Epithelial cell of esophagus (primary cell): ENCODE measurements at places on chromosomes 1 and 21.

DNA sequence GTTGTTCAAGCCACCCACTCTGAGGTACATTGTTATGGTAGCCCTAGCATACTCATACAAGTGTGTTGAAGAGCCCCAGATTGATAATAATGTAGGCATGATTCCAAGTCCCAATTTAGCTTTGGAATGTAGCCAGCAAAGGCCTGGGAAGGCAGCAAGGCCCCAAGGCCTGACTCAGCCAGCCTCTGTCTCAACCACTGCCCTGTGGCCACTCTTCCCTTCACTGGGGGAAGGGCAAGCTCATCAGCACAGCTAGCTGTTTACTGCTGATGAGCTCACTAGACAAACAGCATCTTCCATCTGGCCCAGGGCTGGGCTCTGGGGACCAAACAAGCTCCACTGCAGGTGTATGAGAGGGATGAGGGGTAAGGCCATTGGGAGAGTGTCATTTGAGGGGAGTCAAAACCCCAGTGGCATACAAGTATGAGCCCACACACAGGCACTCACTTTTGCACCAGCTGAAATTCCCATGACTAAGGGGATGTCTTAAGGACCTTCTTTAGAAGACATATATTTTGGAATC lies 2.2 kb upstream of the IRF6 start:
- peak; percentile 99 for DNase-seq

- DNase-seq: no peak
Observed at GRCh38 chr1:228838717-228839500, 103.6 kb downstream of the RHOU start.

- no peak for DNase-seq
Observed at GRCh38 chr1:154846565-154847442, 23.3 kb downstream of the KCNN3 start.

DNA sequence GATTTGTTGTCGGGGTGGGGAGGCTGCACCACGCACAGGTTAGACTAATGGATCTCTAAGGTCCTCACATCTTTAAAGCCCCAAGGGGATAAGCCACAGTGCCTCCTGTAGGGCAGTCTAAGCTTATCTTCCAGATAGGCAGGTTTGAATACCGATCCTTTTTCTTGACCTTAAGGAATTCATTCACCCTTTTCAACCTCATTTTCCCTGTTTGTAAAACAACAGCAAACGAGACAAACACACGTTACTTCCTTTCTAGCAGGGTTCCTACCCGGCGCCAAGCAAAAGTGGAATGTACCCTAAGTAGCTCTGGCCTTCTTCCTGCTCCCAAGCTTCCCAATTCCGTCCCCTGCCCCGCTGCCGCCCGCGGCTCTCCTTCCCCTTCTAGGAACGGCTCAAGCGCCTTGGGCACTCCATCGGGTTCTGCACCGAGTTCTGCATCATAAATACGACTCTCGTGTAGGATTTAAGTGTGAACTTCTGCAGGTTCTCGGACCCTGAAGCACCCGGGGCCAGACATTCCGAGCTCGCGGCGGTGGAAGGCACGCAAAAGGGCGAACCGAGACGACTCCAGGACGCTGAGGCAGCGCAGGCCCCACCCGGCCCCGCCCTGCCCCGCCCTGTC lies 548 bp upstream of the CDC20 start:
- peak; percentile 61 for DNase-seq

- DNase-seq: peak; percentile 36
Observed at GRCh38 chr21:14321042-14321441, 61.9 kb downstream of the HSPA13 start.

DNA sequence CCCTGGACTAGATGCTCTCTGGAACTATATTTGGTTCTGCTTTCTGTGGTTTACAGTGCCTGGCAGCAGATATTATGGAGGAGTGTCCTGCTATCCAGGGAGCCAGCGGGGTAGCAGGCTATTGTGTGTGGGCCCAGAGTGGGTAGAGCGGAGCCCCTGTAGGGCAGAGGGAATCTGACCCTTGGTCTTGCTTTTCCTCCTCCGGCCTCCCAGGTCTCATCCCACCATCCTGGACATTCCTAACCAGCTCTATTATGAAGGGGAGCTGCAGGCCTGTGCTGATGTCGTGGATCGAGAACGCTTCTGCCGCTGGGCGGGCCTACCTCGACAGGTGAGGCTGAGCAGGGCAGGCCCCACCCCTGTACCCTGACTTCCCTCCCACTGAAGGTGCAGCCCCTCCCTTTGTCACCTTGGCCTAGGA lies 9.1 kb downstream of the RHOC start:
- no peak for DNase-seq

DNA sequence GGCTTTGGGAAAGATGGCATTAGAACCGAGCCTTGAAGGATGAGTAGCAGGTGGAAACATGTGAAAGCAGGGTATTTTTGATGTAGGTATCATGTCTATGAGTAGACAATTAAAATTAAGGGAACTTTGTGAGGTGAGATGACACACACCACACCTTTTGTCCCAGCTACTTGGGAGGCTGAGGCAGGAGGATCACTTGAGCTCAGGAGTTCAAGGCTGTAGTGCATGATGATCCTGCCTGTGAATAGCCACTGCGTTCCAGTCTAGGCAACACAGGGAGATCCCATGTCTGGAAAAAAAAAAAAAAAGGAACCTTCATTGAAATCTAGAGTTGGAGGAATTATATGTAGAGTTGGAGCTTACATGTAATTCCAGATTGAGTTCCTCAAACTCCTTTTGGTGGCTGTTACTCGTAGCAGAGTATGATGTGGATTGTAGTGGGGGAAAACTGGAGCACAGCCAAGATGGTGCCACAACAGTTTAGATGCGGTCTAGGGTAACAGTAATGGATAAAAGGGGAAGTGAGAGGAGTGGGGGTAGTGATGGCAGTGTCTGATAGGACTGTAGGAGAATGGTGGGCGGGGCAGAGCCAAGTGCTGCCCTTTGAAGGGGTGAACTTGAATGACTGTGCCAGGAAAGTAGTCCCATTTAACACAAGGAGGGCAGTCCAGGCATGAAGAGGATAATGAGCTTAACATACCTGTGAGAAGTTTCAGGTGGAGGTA lies 17.4 kb downstream of the AK4 start:
- DNase-seq: no peak

DNA sequence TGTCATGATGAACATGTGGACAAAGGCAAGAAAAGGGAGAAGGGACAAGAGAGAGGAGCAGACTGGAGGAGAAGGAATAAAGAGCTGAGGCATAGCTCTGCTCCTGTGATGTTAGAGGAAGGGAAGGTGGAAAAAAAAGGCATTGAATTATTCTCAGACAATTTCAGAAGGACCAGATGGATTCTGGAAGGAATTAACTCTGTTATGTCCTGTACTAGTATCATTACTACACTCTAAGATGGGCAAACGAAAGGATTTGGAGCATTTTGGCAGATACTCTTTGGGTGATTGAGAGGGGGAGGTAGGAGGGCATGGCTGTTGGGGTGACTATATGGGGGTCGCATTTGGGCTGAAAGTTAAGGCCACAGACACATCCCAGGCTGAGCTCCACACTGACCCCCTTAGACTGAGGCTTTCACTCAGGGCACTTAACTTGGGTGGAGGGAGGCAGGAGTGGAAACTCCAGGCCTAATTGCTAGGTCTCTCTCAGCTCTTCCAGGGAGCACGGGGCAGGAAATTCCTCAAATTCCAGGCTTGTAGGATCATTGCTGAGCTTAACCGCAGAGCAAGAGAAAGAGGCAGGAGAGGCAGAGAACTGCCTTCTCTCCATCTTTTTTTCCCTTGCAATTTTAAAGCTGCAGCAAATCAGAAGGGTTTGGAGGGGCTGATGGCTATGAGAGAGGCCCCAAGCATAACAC lies 25.9 kb downstream of the KIRREL1 start:
- peak; percentile 85 for DNase-seq

GRCh38 chr1:42801832-42802473 lies 15.0 kb upstream of the ERMAP start:
- DNase-seq: peak; percentile 32

DNA sequence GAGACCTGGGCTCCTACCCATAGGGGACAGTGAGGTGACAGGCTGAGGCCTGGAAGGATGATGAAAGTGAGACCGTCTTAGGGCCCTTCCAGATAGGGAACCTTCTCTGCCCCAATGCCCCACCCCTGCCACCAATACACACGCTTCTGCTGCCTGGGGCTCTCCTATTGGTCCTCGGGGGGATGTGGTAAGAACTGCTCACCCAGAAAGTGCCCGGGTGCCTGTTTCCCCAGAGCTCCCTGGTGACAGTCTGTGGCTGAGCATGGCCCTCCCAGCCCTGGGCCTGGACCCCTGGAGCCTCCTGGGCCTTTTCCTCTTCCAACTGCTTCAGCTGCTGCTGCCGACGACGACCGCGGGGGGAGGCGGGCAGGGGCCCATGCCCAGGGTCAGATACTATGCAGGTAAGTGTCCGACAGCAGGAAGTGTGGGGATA lies 948 bp downstream of the SEMA4A start:
- DNase-seq: no peak

- DNase-seq: no peak
Observed at GRCh38 chr1:177171536-177172123, 872 bp downstream of the BRINP2 start.

DNA sequence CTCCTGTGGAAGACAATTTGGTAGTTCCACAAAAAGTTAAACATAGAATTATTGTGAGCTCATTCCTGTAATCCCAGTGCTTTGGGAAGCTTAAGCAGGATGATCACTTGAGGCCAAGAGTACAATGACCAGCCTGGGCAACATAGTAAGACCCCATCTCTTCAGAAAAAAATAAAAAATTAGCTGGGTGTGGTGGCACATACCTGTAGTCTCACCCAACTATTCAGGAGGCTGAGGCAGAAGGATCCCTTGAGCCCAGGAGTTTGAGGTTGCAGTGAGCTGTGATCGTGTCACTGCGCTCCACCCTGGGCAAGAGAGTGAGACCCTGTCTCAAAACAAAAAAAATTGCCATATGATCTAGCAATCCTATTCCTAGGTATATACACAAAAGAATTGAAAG lies 4.1 kb upstream of the CHML start:
- no peak for DNase-seq

GRCh38 chr21:14768042-14768441 lies 221.9 kb upstream of the SAMSN1 start:
- peak; percentile 9 for DNase-seq

DNA sequence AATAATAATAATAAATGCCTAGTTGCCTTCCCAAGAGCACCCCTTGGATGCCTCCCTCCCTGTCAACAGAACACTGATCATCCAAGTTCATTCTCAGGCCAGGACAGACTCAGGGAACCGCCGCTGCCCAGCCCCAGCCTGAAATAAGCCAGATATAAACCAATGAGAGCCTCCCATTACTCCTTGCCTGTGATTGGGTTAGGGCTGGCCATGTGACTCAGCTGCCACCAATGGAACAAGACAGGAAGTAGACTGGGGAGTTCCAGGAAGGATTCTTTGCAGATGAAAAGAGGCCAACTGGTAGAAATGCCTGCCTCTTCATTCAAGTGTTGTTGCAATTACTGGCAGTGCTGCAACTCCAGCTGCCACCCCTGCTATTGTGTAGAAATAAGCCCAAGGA lies 146.4 kb upstream of the TIAM1 start:
- no peak for DNase-seq

DNA sequence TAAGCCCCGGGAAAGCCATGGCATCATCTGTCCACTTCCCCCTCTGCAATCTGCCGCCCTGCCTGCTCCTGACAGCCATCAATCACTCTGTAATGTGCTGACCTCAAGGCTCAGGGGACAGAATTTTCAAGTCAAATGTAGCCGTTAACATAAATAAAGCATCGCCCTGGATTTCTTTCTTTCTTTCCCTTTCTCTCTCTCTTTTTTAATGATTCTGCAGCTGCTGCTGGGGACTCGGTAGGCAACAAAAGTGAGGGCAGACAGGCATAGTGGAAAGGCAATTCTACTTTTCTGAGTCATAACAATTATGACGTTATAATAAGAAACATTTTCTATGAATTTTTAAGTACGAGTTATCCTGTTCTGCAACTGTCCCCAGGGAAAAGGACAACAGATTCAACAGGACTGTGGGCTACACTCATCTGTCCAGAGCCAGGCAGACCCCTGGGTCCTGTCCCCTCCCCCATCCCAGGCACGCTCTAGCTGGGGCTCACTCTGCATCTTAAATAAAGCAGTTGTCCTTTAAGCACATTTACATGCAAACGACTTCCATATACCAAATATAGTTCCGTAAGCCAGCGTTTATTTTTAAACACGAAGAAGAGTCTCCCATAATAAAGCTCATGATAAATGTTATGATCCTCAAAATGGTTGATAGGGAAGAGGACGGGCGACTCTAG lies 78.7 kb downstream of the SSBP3 start:
- DNase-seq: no peak

- no peak for DNase-seq
Observed at GRCh38 chr21:34195335-34195734, 122.0 kb downstream of the MRPS6 start.

GRCh38 chr1:155478270-155478852 lies 84.2 kb downstream of the ASH1L start:
- DNase-seq: no peak

GRCh38 chr1:163412221-163412620 lies 90.5 kb downstream of the NUF2 start:
- DNase-seq: no peak

- DNase-seq: no peak
Observed at GRCh38 chr1:150642296-150642695, 12.9 kb upstream of the ENSA start.

GRCh38 chr1:55337801-55338447 lies 122.8 kb upstream of the USP24 start:
- DNase-seq: peak; percentile 75

- no peak for DNase-seq
Observed at GRCh38 chr1:72288886-72289285, 6.5 kb upstream of the NEGR1 start.

DNA sequence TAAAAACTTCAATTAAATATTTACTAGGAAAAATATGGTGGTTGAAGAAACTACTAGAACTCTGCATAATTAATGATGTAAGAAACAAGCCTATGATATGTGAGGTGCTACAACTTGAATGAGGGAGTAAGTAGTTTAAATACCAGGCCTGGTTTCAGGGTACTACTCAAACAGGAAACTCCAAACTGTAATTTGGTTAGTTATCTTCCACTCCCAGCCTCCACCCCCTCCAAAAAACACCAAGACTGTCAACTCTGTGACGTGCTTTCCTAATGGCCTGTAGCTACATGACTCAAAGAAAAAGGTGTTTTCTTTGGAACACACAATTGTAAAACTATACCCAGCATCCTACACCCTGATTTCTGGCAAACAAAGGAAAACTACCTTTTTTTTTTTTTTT lies 55.9 kb upstream of the RCC1 start:
- DNase-seq: peak; percentile 80

DNA sequence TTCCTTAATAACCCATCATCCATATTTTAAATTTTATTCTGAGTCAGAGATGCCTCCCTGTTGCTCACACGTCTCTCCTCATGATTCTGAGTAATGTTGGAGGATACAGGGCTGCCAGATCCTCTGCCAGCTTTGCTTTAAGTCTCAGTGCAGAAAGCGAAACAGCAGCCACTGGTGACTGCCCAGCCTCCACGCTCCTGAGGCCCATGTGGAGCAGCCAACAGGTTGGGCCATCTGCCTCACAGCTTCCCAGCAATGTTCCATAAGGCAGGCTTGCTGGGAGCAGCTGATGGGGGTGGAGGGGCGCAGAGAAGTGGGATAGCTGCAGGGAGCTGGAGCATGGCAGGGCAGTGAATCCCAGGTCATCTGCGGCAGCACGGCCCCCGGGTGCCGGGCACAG lies 104.2 kb downstream of the IGSF21 start:
- DNase-seq: no peak

GRCh38 chr1:162023547-162024501 lies at the start of gene OLFML2B:
Gene OLFML2B, minus strand, starts transcription at chr1:162023869. Its CDS starts 439 bp downstream, at chr1:162023430.
- DNase-seq: peak; percentile 80
